ENCODE measurements at places on chromosomes 3 and 15.

GRCh38 chr3:14481018-14481645, 59.0 kb downstream of the GRIP2 start:
- no peak for DNase-seq

GRCh38 chr3:112492124-112492523, 7.1 kb downstream of the BTLA start:
- DNase-seq: no peak

DNA sequence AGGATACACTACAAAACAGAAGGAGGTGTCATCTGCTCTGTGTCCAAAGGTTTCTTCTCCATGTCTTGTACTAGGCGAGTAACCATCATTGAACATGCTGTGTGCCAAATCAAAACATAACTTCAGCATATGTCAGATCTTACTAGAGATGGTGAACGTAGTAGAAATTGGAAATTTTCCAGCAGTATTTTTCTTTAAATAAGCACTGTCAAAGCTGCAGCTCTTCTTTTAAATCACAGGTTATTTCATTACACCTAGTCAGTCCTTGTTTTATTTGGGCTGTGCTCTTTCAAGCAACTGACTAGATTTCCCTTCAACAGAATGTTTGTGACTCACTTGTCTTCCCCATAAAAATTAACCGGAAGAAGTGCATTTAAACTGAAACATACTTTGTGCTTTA, 46.5 kb downstream of the MSL2 start:
- no peak for DNase-seq

DNA sequence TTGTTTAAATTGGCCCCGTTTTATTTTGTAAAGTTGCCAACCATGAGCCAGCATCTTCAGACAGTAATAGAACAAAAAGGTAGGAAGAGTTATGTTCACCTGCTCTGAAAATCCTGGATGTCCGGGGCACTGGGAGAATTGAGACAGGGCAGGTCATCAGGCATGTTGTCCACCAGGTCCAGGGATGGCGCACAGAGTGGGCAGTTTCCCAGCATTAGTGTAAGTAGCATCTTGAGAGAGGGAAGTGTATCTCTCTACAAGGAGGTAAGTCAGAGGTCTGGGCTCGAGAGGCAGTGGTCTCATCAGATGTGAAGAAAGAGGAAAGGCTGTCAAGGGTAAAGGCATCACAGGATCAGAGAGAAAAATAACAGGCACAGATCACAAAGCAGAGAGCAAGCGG, 339.4 kb downstream of the CLSTN2 start:
- DNase-seq: no peak

- no peak for DNase-seq
Observed at GRCh38 chr3:40292637-40293349, 16.7 kb upstream of the EIF1B start.

DNA sequence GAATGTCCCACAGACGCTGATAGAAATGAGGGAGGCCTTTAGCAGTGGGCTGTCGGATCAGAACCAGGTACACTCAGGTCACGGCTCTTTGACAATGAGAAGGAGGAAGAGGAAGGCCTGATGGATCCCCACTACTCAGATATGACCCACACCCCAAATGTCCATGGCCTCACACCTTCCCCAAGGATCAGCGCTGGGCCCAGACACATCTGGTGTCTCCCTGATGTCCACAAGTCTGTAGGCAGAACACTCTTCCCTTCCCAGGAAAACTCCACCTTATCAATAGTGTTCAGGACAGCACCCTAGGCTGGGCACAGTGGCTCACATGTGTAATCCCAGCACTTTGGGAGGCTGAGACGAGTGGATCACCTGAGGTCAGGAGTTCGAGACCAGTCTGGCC, 33.3 kb upstream of the SFMBT1 start:
- no peak for DNase-seq

- DNase-seq: no peak
Observed at GRCh38 chr15:98823012-98823458, 174.7 kb downstream of the IGF1R start.

DNA sequence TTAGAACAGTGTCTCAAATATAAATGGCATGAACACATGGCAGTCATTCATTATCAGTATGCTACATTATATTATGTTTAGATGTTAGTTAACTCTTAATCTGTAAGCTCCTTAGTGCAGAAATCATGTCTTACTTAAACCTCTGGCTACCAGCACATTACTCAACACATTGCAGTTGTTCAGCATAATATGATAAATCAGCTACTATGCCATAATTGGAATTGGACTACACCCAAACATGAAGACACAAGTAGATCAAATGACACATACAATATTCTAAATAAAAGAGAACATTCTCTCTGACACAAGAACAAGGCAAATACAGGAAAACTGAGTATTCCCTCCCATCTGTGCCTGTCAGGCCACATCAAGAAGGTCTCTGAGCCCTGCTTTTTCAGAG, 116.1 kb downstream of the PCCB start:
- no peak for DNase-seq

GRCh38 chr3:115148142-115148790, 1.2 kb upstream of the ZBTB20 start:
- DNase-seq: no peak

DNA sequence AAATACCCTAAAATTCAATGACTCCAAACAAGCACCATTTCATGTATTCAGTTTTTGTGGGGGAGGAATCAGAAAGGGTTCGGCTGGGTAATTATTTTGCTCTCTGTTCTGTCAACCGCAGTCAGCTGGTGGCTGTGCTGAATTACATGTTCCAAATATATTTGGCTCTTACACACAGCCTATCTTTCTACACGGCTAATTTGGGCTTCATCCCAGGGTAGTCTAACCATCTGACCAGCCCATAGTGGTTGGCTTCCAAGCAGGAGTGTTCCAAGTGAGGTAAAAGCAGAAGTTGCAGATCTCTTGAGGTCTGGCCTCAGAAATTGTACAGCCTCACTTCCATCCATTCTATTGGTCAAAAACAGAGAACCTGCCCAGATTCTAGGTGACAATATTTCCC, 760.8 kb upstream of the SEMA6D start:
- no peak for DNase-seq

- DNase-seq: no peak
Observed at GRCh38 chr3:168883145-168883544, 780.4 kb downstream of the MECOM start.

GRCh38 chr15:60362321-60363086, 35.3 kb downstream of the ANXA2 start:
- DNase-seq: peak; percentile 23
